Sciatic nerve (tissue), 2 donors: ENCODE measurements at places on chromosomes 5 and 9.

- DNase-seq: no peak
These were observed 617.8 kb downstream of the PDE4D start for GRCh38 chr5:59275510-59276324.

DNA sequence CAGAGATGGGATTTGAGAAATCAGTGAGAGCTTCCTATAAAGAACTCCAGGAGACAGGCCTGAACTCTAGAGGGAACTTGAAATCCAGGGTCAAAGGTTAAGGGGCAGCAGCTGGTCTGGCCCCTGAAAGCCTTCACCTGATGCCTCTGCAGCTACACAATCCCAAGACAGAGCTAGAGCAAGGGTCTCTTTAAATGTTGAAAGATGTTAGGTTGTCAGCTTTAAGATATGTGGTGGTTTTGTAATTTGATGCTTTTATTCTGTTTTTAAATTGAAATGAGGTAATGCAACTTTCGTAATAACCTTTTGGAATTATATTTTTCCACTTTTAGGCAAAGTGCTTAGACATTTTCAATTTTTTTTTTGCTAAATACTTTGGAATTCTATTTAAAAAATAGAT is 2.4 kb downstream of the SOWAHA start:
- no peak for DNase-seq

GRCh38 chr9:69885931-69886330 is 65.3 kb downstream of the CFAP95 start:
- no peak for DNase-seq

- DNase-seq: no peak
These were observed 46.8 kb downstream of the NIPSNAP3B start for GRCh38 chr9:104810421-104811339.

- DNase-seq: no peak
These were observed at the start of gene FAM78A for GRCh38 chr9:131276094-131276888. Gene FAM78A (minus strand): TSS chr9:131276510. CDS start chr9:131276179, 331 bp downstream.

- no peak for DNase-seq
These were observed 27.8 kb downstream of the TNFSF15 start for GRCh38 chr9:114777821-114778609.
